ENCODE measurements at places on chromosomes 6 and 20.

- DNase-seq, result no peak
Observed at GRCh38 chr6:4012826-4013225, 66.1 kb downstream of the FAM217A start.

DNA sequence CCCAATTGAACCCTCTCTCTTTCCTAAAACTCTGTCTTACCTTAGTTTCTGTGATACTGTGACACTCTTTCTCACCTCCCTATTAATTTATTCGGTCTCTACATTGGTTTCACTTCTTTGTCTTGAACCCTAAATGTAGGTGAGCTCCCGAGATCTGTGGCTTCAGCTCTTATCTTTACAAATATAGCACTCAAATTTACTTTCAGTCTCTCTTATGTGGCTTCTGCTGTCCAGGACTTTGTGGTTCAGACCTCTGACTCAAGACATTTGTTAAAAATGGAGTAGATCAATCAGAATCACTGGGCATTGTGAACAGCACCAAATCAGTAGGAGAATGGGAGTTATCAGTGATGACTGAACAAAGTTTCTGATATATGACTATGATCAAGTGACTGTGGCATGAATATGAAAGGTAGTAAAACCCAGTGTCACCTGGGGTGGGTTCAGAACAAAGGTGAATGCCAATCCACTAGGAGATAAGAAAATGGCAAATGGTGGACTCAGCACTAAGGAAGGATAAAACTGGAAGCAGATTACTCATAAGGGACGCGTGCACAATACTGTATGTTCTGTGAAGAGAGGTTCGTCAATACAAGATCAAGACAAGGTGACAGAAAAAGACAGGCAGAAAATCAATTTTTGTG, 27.2 kb downstream of the IL17F start:
- DNase-seq, result no peak

DNA sequence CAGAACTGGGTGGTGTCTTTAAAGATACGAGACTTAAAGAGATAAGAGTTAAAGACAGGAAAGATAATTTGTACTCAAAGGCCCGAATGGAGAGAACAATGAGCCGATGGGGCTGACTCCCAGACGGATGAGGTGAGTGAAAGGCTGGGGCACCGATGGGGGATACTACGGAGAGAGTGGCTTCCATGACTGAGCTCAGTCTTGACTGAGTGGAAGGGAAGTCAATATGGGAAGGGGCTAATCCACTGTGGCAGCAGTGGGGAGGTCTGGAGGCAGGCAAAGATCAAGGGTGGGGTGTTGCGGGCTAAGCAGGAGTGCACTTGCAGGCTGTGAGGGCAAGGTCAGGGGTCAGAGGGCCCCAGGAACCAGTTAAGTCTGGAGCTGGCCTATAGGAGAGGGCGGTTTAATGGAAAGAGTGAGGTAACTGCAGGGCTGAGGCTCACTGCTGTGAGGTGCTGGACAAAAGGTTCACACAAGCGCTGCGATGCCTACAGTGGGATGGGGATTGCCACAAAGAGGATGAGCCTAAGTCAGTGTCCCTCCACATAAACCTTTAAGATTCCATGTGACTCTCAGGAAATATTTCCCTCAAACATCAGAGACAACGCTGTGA, 42.1 kb downstream of the FAXC start:
- DNase-seq, result no peak

GRCh38 chr6:74410630-74411029, 714.6 kb downstream of the CD109 start:
- DNase-seq, result no peak

DNA sequence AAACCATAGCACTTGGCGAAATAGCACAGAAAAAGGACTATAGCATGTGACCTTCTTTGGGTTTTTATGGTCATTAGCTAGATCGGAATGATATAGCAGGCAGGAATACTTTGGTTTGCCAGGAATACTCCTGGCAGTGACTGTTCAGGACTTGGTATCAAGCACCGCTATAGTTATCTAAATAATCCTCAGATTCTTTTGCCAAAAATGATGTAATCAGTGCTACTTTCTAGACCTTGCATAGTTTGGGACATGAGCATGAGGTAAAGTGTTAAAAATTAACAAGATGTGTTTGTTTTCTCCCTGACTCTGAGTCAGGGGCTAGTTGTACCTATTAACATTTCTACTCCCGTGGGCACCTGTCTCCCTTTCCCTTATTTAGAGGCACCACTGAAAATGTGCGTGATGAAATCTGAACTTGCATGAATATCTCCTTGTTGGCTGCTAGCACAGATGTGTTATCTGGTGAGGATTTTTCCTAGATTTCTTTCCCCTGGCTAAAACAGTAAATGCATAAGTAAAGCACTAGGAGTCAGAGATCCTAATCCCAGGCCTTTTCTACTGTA, 511.0 kb downstream of the CDKAL1 start:
- DNase-seq, result no peak

DNA sequence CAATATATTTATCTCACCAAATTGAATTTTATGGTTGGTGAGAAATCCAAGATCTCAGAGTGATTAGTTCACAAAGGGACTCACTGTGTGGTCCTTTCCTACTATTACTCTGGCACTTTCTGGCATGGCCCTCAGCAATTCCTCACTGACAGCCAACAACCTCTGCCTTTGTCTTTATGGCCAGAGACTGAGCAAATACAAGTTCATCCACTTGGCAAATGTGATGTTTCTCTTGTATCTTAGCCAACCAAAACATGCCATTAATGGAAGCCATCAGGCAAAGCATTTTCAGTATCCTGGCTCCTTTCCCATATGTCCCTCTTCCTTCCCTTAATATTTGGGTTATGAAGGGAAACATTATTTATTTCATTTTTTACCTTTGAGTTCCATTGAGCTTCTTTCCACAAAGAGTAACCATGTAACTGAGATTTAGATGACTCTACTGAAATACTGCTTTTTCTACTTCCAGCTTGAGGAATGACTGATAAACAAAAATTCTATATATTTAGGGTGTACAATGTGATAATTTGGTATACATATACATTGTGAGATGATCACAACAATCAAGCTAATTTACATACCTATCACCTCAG, 30.8 kb upstream of the SMLR1 start:
- no peak for DNase-seq

DNA sequence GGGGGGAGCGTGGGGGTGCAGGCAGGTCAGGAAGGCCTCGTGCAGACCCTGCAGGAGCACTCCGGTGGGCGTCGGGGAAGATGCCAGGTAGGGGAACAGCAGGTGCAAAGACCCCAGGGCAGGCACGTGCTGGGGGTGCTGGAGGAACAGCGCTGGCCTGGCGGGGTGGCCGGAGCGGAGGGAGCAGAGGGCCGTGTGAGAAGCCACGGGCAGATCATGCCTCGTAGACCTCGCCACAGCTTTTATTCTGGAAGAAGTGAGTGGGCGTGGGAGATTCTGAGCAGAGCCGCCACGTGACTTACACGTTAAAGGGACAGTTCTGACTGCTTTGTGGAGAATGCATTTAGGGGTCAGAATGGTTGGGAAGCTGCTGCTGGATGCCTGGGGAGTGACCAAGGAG, 9.3 kb downstream of the NTSR1 start:
- DNase-seq, result no peak

GRCh38 chr6:163572612-163573011, 158.1 kb downstream of the QKI start:
- DNase-seq, result no peak

DNA sequence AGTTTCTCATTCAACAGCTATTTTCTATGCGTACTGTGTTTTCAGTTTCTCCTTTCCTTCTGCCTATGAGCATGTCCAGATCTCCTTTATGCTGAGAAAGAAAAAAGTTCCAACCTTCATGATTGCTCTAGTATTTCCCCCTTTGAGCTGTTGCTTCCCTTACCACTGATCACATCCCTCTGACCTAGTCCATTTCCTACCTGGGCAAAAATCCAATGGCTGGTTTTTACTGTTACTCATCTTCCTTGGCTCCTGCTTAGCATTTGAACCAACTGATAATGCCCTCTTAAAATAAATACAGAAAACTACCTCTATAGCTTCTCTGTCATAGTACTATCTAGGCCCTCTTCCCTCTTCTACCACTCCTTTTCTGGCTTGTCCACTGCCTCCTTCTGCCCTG, 6.0 kb downstream of the RFX6 start:
- no peak for DNase-seq

- no peak for DNase-seq
Observed at GRCh38 chr6:109612268-109612667, 78.7 kb downstream of the AK9 start.

- DNase-seq, result no peak
Observed at GRCh38 chr6:35668096-35668495, 20.6 kb downstream of the FKBP5 start.

DNA sequence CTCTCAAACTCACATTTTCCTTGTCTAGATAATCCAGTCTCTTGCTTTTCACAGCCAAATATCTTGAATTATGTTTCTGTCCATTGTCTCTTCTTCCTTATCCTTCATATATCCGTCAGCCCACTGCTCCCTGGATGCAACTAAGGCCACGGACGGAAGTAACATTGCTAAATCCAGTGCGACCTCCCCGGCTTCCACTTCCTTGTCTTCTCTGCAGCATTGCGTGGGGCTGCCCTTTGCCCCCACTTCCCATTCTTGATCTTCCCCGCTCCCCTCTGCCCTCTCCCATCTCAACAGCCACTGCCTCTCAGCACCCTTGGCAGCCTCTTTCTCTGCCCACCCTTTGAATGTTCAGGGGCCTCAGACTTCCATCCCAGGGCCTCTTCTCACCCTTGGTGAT, 190.4 kb upstream of the UST start:
- no peak for DNase-seq

DNA sequence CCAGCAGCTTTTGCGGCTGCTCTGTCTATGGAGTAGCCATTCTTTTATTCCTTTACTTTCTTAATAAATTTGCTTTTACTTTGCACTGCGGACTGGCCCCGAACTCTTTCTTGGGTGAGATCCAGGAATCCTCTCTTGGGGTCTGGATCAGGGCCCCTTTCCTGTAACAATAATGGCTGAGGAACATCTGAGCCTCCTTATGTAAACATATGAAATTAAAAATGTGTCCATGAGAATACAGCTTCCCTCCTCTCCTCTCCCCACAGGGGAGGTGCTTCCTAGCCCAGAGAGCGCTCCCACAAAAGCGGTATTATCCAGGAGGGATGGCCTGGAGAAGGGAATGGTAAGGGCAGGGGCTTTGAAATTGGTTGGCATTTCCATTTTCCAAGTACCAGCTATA, 81.1 kb downstream of the PSMG4 start:
- no peak for DNase-seq

GRCh38 chr6:35754452-35755277, 17.8 kb downstream of the ARMC12 start:
- DNase-seq, result no peak

DNA sequence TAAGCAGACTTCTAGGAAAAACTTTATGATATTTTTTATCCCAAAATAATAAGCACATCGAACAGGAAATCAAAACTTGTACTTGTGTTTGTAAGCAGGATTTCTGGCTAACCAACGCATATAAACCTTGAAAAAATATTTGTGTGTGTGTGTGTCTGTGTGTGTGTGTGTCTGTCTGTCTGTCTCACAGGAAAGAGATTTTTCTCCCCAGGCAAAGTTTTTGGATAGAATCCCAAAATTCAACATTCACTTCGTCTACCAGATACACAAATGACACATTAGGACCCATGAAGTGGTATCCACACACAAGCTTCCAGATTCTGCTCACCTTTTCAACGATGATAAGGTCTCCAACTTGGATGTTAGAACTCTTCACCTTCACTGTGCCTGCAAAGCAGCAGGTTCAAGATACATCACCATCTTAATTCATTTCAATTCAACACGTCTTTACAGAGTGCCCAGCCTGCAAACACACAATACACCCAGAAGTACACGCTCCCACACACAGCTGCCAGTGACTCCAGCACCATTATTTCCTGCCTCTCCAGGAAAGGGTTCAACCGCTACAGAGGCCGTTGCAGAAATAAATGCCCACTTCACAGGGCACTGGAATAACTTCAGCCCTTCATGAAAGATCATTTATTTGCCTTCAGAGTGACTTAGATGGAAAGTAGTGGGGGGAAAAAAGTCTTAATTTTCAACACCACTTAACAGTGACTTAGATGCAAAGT, 70.9 kb downstream of the ATP9A start:
- DNase-seq, result no peak

- no peak for DNase-seq
Observed at GRCh38 chr6:135833771-135834170, 17.7 kb upstream of the PDE7B start.

DNA sequence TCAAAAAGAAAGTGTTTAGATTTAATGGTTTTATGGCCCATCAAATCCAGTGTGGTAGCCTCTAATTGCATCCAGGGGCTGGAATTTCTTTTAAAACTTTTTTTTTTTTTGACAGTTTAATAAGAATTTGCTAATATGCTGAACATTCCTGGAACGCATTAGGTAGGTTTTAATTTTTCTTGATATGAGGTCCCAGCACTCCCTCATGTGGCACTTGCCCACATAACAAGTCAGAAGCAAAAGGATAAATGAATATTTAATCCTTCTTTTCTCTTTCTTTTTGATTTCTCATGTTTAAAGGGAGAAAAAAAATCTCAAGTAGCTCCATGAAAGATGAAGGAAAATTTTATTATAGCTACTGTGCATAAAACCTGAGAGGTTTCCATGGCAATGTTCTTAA, 13.5 kb downstream of the HAO1 start:
- DNase-seq, result no peak

GRCh38 chr6:119610754-119611153, 261.2 kb upstream of the MAN1A1 start:
- no peak for DNase-seq

- DNase-seq, result no peak
Observed at GRCh38 chr6:20729086-20729485, 194.8 kb downstream of the CDKAL1 start.

DNA sequence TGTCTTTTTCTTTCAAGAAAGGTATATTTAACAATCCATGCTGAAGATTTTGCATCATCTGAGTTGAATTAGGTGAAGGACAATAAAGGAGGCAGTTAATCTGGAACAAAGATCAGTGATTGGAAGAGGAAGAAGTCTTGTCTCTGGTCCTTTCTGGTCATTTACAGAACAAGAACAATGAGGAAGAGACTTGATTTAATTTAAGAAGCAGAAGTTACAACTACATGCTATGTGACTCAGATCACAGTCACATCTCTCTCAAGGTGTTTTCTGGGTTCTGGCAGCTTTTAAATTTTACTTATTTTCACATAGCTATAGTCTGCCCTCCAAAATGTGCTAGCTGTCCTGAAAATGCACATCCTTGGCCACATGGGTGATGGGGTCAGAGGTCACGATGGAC, 53.5 kb upstream of the DEK start:
- DNase-seq, result no peak

- DNase-seq, result no peak
Observed at GRCh38 chr20:37598575-37599342, 71.1 kb upstream of the BLCAP start.

Measured in stimulated activated CD4-positive, alpha-beta T cell treated with anti-CD3 and anti-CD28 coated beads, TNF-alpha, amount 100 ng/mL, for 1 hour (primary cell).